ENCODE measurements at places on chromosomes 3 and 15. TPM values are rescaled to one million over a fixed set of nuclear protein-coding genes. Genes with fewer than 3 reads are reported as not detected.

GRCh38 chr15:38565287-38565670 is 665 bp upstream of the RASGRP1 start:
- DNase-seq: no peak

DNA sequence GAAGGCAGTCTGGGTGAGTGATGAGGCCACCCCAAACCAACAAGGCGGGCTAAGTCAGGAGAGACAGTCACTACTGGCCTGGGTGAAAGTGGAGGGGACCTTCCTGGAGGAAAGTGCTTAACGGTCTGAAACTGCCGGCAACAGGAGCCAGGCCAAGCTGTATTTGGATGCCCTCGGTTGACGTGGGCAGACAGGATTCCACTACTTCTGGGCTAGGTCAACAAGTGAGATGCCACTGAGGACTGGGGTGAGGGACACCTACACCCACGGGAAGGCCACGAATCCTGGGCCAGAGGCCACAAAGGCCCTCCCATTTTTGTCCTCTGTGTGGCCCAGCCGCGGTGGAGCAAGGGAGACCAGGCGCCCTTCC is 12.3 kb downstream of the SPTBN5 start:
- no peak for DNase-seq

DNA sequence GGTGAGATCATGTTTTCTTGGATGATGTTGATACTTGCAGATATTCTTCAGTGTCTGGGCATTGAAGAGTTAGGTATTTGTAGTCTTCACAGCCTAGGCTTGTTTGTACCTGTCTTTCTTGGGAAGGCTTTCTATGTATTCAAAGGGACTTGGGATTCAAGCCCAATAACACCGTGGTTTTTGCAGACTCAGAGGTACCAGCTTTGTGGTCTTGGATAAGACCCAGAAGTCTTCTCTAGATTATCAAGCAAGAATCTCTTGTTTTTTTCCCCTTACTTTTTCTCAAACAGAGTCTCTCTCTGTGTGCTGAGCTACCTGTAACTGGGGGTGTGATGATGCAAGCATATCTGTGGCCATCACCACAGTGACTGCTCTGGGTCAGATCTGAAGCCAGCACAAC is 42.7 kb upstream of the CCK start:
- no peak for DNase-seq

IMPG2 gene
- total RNA-seq: 0.66 TPM

FETUB gene
- not detected for total RNA-seq

SLCO2A1 gene
- 10.0 TPM for total RNA-seq
